ENCODE measurements at places on chromosomes 1 and 21. TPM values are rescaled to one million over a fixed set of nuclear protein-coding genes. Genes with fewer than 3 reads are reported as not detected.

The FGR gene
- 38.8 TPM for total RNA-seq

The CFHR3 gene
- total RNA-seq: not detected

The BARHL2 gene
- total RNA-seq: not detected

GRCh38 chr21:39484711-39485276 is 33.0 kb downstream of the SH3BGR start:
- DNase-seq: no peak

DNA sequence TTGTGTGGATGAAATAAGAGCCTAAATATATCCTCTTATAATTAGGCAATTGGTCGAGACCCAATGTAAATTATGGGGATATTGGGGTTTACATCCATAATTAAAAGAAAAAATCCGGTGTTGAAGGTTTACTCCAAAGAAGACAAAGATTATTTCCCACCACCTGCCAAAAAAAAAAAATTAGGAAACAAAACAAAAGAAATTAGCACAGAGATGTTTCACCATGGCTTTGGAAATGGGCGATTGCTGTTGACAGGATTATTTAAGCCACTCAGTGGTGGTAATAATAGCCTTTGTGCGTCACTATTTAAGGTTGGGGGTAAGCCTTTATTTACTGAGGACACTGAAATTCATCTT is 585 bp upstream of the GLRX2 start:
- DNase-seq: no peak

GRCh38 chr1:119737040-119737682 is 25.4 kb downstream of the PHGDH start:
- DNase-seq: no peak

DNA sequence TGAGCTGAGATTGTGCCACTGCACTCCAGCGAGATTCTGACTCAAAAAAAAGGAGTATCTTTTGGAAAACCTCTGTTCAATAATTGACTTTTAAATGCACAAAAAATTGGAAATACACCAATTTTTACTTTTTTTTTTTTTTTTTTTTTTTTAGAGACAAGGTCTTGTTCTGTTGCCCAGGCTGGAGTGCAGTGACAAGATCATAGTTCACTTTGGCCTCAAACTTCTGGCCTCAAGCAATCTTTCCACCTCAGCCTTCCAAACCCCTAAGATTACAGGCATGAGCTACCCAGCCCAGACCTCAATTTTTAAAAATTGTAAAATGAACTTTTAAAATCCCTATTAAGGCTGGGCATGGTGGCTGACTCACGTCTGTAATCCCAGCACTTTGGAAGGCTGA is 30.8 kb downstream of the NEK2 start:
- DNase-seq: no peak

Measured in Peyer's patch (tissue), 4 donors.